Effector CD4-positive, alpha-beta T cell (primary cell): ENCODE measurements at places on chromosomes 12 and 14.

- DNase-seq = no peak
Observed at GRCh38 chr12:70002097-70002911, 177.3 kb downstream of the MYRFL start.

DNA sequence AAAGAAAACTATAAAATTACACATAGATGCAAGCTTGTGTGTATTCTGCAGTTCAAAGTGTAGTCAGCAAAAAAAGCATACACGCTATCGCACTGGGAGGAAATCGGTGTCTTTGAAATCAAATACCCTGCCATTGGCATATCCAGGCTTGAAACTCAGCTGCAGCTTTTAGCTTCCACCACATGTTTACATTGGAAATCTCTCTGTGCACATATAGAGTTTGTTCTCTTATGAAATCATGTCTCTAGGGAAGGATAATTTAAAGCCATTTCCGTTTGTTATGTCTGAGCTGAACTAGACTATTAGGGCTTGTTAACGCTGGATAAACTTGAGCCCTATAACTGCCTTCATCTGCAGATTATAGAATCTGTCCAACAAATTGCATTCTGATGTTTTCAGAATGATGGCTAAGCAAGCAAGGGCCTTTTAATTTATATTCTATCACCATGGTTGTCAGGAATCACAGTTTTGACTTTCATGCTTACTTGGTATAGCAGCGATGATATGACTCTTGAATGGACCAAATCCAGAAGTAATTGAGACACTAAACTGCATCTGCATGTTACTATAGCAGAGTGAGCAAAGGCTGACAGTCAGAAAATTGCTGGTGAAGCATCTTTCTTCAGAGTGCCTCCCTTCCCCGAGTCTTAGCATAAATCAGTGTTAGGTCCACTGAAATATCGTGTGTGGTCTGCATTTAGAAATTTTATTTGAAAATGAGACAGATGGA lies 442.8 kb downstream of the ZFP36L1 start:
- no peak for DNase-seq

- DNase-seq = no peak
Observed at GRCh38 chr12:85516667-85517325, 236.8 kb downstream of the ALX1 start.

DNA sequence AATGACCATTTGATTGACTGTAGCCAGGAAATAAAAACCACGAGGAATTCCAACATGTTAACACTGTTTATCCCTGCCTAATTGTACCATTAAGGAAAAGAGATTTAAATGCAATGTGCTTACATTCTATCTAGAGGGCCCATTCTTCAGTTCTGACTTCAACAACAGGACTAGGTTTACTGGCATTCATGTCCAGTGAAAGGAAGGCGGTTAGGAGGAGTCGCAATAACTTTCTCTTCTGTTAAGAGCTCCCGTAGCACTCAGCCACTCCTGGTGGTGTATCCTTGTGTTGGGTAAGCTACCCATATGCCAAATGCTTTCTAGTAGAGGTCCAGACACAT lies 154.7 kb downstream of the STXBP6 start:
- DNase-seq = no peak

GRCh38 chr14:56379956-56380355 lies 199.6 kb upstream of the TMEM260 start:
- DNase-seq = no peak

DNA sequence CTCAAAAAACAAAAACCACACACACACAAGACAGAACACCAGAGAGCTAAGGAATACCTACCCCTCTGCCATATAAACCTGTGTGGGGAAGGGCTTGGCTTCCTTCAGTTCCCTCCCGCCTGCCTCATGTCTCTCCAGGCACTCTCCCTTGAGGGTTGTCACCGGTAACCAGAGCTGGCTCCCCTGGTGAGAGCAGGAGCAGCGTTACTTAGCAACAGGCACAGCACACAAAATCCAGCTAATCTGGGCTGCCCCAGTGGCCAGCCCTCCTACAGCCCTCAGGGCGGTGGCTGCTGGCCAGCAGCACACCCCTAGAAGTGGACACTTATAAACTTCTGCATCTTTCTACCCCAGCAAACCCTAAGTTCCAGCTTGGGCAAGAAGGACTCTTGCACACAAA lies 21.6 kb upstream of the NR4A1 start:
- DNase-seq = no peak

DNA sequence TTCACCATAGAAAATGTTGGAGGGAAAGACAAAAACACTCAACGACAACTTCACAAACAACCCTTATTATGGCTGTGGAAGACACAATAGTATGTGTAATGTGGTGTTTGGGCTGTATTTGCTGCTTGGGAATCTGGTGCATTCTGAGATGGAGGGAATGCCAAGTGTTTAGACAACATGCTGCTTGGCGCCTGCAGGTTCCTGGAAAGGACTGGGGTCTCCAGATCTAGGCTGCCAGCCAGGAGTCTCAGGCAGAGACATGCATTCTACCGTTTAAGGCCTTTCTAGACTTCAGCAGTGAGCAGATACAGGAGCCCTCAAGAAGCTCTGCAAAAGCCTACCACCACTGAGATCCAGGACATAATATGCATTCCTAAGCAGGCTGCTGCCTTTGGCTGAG lies 418.7 kb downstream of the NRXN3 start:
- no peak for DNase-seq

DNA sequence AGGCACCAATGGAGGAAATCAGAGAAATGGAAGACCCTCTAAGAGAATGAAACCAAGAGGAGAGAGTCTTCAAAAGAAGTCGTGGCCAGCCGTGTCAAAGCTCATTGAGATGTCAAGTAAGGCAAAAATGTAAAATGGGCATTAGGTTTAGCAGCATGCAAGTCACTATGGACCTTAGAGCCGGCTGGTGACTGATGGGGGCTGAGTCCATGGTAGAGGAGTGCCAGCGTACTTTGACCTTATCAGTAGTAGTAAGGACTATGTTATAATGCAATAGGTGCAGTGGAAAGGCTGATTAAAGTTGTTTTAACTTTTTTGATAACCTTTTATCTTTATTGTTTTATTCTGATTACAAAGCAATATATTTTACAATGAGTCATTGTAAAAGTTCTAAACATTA lies 66.5 kb downstream of the ANO6 start:
- no peak for DNase-seq

DNA sequence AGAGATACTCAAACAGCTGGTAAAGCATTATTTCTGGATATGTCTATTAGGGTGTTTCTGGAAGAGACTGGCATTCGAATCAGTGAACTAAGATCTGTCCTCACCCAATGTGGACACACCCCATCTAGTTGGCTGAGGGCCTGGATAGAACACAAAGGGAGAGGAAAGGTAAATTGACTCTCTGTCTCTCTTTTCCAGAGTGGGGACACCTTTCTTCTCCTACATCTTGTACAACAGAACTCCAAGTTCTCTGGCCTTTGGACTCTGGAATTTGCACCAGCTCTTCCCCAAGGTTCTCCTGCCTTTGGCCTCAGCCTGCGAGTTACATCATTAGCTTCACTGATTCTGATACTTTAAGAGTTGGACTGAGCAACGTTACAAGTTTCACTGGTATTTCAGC lies 1253.9 kb downstream of the SLC16A7 start:
- DNase-seq = no peak

GRCh38 chr14:81728447-81728846 lies 194.8 kb upstream of the SEL1L start:
- no peak for DNase-seq

- DNase-seq = no peak
Observed at GRCh38 chr12:43969882-43970281, 134.0 kb downstream of the TMEM117 start.

DNA sequence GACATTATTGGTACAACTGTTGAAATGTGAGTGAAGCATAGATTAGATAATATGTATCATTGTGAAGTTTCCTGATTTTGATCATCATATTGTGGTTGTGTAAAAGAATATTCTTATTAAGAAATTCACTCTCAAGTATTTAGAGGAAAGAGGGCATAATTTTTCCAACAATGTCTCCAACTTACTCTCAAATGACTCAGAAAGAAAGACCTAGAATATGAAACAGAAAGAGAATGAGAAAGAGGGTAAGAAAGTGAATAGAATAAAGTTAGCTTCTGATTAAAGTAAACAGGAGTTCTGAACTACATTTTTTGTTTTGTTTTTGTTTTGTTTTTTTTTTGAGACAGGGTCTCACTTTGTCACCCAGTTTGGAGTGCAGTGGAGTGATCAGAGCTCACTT lies 123.0 kb downstream of the CPNE8 start:
- no peak for DNase-seq

- DNase-seq = no peak
Observed at GRCh38 chr12:76927170-76927784, 48.5 kb upstream of the CSRP2 start.

DNA sequence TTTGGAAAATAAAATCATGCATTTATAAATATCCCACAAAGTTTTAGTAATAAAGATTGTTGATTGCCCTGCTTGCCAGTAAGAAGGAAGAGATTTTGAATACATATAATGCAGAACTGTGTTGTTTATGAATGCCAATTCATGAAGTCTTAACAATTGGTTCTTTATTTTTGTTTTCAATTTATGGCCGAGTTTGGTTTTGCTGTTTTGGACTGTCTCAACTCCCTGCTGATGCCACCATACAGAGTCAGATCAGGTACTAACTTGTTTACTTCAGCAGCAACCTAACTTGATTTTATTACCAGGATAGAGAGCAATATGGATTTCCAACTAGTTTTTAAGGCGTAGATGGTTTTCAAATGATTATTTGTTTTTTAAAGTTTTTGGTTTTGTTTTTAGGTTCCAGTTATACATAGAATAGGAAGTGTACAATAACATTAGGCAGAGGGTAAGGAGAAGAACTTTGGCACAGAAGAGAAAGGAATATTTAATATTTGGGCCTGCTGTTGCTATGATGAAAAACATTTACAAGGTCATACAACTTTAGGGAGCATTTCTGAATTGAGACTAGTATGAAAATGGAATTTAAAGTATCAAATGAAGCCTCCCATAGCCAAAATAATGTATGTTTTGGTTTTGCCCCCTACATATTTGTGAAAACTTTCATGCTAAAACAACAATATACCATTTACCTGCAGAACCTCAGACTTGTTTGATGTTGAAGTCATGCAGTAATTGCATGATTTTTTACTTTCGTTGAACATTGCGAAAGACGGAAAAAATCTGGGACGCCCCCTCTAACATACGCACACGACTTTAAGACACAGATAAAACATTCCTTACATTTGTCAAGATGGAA lies 904 bp upstream of the FAM177A1 start:
- DNase-seq = no peak

GRCh38 chr12:50050410-50051098 lies 6.8 kb upstream of the ASIC1 start:
- no peak for DNase-seq

DNA sequence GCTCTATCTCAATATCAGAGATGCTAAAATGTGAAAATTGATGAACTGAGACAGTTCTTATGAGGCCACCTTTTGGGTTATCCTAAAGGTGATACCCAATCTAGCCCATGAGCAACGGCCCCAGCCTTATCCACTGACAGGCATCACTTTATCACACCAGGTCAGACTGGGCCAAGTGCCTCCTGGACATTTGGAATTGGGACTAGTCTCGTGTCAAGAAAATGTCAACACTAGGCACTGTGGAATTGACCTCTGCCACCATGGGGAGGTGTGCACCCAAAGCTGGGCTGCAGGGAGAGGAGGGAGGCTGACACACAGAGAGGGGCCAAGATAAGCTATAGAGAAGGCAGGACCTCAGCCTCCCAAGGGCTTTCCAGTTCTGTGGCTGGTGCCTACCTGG lies 78.5 kb upstream of the ZFP36L1 start:
- DNase-seq = no peak

DNA sequence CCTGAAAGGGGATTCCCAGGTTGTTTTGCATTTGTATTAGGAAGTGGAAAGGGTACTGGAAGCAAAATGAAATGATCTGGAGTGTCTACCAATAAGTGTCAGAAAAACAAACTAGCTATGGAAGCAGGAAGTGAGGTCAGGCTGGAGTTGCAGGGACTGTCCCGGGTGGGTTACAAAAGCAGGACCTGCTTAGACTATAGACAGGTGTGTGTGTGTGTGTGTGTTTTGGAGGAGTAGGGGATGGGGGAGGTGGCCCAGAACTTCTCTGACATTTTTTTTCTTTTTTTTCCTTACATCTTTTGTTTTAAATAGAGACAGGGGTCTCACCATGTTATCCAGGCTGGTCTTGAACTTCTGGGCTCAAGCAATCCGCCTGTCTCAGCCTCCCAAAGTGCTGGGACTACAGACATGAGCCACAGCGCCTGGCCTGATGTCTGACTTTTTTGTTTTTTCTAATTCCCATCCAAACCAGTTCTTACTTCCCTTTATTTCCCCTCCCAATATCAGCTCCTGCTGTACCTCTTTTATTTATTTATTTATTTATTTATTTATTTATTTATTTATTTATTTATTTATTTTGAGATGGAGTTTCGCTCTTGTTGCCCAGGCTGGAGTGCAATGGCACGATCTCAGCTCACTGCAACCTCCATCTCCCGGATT lies 512 bp upstream of the RND1 start:
- DNase-seq = no peak

DNA sequence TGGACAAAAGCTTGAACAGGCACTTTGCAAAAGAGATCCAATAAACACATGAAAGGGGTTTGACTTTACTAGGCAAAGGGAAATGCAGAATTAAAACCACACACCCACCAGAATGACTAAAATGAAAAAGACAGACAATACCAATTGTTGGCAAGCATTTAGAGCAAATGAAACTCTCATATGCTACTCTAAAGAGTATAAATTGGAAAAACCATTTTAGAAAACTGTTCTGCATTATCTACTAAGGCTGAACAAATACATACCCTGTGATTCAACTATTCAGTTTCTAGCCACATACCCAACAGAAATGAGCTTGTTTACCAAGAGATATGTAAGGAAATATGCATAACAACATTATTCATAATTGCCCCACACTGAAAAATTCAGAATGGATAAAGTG lies 8.5 kb upstream of the IL22 start:
- no peak for DNase-seq

GRCh38 chr12:52119398-52120254 lies 40.1 kb downstream of the SMIM41 start:
- no peak for DNase-seq

DNA sequence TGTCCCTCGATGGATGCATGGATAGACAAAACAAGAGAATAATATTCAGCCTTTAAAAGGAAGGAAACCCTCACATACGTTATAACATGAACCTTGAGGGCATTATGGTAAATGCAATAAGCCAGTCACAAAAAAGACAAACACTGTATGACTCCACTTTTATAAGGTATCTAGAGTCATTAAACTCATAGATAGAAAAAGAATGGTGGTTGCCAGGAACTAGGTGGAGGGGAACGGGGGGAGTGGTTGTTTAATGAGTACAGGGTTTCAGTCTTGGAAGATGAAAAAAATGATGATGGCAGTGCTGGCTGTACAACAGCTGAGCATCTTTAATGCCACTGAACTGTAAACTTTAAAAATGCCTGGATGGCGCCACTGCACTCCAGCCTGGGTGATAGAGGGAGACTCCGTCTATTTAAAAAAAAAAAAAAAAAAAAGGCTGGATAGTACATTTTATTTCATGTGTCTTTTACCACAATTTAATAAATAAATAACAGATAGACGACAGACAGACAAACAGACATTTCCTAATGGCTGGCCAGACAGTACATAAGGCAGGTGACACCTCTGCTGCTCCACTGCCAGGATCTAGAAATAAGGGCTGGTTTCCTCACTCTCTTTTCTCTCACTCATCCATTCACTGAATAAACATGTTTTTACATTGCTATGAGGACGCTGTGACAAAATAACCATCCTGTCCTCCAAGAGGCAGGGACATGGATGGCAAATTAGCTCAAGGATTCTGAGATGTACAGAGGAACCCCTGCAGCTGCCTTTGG lies 118.8 kb downstream of the FOXN3 start:
- no peak for DNase-seq
